Stimulated activated CD4-positive, alpha-beta T cell treated with anti-CD3 and anti-CD28 coated beads, Interleukin-2, amount 100 ng/mL, for 48 hours (primary cell): ENCODE measurements at places on chromosomes 3 and 15.

GRCh38 chr3:30078736-30079135 is 527.7 kb upstream of the TGFBR2 start:
- DNase-seq: no peak

GRCh38 chr3:127792541-127793292 is 29.6 kb downstream of the MGLL start:
- DNase-seq: no peak

GRCh38 chr3:3196148-3196861 is 16.8 kb upstream of the CRBN start:
- DNase-seq: no peak

DNA sequence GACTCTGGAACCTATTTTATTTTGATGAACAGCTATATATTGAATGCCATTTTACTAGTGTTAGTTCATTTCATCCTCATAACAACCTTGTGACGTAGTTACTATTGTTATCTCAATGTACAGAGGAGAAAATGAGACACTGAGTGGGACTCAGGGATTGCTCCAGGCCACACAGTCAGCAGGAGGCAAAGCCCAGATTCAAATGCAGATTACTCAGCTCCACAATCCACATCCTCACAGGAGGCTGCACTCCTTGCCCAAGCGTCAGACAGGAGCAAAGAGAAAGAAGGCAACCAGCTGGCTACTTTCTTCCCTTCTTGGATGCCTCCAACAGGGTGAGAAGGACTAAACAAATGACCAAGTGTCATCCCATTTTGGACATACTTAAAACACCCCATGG is 92.0 kb upstream of the CCDC54 start:
- DNase-seq: no peak

DNA sequence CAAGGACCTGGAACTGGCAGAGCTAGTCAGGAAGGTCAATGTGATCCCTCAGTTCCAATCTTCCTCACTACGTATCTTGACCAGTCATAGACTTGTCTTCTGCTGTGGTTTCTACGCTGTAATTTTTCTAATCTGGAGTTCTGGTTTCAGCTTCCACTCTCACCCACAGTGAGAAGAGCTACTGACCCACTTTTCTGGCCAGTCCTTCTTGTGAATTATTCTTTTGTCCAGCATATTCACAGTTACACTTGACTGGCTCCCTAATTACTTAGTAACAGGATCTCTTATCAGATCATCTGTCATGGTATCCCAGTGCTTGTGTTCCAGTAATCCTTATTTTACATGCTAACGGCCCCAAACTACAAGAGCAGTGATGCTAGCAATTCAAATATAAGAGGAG is 72.4 kb upstream of the MME start:
- no peak for DNase-seq
